Anterior cingulate cortex (tissue), 58 donors: ENCODE measurements at places on chromosomes 5 and 9.

DNA sequence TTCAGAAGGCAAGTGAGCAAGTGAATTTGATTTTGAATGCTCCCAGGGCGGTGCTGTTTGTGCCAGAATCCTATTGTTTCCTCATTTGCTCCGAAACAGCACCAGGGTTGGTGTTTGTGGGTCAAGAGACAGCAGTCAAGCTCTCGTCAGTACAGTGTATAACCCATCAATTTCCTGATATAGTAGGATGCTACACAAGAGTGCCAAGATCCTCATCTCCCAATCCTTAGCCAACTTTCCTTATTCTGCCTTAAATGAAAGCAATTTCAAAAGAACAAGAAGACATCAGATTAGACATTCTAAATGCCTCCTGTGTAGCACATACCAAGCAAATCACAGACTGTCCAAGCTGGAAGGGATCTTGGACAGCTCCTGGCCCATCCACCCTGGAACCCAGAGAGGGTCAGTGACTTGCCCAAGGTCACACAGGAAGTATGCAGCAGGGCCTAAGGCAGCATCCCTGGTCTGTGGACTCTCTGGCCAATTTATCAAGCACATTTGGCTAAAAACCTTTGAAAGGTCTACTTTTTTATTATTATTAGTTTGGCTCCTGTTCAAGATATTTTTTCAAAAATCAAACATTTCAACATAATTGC is 4.5 kb downstream of the WHRN start:
- no peak for DNase-seq

- DNase-seq: no peak
Measured at GRCh38 chr9:134895567-134895907, 14.9 kb downstream of the FCN2 start.

DNA sequence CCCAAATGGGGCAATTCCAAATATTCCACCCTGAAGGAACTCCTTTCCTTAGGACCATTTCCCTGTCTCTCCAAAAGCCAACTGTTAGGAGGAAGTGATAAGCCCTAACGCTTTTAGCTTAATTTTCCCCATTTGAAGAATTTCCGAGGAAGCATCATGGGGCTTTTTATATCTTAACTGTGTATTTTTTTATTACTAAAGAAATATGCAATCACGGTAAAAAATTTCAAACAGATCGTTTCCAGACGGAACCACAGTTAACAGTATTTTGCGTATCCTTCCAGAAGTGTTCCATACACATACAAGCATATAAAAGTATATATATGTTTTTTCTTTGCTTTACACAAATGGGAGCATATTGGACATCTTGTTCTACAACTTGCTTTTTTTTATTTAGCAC is 133.8 kb downstream of the FGF1 start:
- DNase-seq: no peak

- no peak for DNase-seq
Measured at GRCh38 chr9:113922160-113922559, 46.1 kb downstream of the ZNF618 start.

DNA sequence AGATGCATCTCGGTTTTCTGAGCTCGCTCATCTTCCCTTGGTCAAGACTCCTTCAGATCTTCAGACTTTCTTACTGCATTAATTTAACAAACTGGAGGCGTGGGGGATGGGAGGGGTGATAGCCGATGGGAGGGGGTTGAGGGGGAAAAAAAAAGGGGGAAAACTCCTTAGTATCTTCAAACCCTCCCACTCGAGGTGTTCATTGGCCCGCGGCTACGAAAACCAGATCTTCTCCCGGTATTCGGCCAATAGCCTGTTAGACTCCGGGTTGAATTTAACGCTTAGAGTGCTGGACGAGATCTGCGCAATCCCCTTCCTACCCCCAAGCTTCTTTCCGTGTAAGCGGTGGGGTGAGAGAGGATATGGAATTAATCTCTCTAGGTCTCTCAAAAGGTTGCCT is 689 bp upstream of the GLRA1 start:
- DNase-seq: no peak

GRCh38 chr9:137970098-137970497 is 92.5 kb downstream of the CACNA1B start:
- no peak for DNase-seq

DNA sequence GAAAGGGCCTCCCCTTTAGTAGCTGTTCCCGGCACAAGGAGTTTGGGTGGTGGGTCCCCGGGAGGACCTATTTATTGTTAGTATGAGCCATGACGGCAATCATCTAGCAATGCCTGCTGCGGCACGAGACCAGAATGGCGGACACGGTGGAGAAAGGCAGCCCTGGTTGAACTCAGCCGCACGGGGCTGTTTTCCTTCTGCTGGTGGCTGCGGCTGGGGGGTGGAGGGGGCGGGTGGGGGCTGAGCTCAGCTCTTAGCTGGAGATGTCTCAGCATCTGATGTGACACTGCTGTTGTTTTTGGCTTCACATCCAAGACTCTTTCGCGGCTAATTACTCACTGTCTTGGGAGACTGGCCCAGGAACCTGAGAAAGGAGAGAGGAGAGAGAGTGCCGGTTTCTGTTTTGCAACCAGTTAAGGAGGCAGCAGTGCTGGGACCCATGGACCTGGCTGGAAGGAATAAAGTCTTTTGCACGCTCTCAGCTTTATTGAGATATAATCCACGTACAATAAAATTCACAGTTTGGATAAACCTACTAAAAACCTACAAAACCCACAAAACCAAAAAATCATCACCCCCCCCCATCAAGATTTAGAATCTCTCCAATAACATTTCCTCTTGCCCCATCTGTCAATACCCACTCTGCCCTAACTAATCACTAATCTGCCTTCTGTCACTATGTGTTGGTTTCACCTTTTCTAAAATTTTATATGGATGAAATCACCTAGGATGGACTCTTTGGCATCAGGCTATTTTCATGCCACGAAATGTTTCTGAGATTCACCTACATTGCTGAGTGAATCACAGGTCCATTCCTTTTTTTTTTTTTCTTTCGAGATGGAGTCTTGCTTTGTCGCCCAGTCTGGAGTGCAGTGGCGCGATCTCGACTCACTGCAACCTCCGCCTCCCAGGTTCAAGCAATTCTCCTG is 81.8 kb upstream of the NEURL1B start:
- DNase-seq: no peak

GRCh38 chr5:125152461-125153189 is 406.2 kb upstream of the ZNF608 start:
- no peak for DNase-seq

DNA sequence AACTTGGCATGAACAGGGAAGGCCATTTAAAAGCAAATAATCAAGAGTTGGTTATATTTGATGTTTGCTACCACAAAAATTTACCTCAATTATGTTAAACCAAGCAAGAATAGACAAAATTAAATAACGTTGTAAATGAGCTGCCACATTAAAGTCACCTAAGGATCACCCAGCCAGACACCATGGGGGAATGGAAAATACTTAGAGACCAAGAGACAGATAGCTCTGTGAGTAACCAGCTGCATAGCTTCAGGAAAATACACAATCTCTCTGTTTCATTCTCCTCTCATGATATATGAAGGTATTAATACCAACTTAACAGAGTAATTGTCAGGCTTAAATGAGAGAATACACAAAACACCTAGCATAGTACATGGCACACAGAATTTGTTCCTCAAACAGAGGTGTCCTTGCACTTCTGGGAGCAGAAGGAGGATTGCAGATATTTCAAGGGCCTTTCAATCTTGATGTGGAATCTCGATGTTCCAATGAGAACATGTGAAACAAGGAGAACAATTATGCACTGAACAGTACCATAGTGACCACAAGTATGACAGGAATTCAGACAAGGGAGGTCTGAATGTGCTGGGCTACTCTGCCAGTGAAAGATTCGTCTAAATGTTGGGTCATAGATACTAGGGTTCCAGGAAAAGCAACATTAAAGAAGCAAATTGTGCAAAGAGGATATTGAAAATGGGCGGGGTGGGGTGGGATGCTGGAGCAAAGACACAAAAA is 18.6 kb downstream of the JAKMIP2 start:
- DNase-seq: no peak

DNA sequence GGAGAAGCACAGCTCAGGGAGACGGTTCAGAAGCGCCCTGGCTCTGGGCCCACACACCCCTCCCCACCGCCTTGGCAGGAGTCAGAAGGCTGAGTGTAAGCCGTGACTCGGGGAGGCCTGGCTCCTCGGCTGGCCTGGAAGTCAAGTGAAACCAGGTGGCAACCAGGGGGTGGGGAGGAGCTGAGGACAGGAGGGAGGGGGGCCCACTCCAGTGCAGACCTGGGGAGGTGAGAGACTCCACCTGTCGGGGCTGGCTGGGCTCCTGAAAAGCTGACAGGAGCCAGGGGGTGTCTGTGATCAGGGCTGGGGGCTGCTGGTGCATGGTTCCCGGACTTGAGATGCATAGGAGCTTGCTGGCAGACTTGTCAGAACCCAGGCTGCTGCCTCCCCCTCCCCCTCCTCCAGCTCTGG is 150.2 kb upstream of the PHYKPL start:
- DNase-seq: no peak

DNA sequence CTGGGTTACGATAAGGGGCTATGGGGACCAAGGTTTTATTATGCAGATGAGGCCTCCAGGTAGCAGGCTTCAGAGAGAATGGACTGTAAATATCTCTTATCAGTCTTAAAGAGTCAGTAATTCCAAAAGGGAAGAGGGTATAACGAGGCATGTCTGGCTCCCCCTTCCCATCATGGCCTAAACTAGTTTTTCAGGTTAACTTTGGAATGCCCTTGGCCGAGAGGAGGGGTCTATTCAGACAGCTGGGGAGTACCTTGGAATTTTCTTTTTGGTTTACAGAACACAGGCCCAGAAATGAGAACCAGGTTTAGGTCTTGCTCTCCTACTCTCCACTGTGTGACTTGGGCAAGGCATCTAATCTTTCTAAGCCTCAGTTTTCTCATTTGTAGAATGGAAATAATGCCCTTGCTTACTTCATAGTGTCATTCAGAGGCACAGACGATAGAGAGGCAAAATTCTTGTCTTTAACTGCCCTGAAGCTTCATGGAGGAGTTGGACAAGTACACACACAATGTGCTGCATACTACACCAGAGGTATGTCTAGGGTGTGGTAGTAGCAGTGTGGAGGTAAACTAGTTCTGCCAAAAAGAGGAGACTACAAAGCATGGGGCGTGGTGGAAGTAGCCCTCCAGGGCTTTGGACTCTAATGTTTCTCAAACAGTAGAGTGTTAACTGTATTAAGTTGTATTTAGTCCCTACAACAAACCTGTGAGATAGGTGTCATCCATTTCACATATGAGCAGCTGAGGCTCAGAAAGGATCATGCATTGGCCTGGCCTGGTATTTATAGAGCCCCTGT is 45.5 kb downstream of the IRF1 start:
- DNase-seq: no peak

DNA sequence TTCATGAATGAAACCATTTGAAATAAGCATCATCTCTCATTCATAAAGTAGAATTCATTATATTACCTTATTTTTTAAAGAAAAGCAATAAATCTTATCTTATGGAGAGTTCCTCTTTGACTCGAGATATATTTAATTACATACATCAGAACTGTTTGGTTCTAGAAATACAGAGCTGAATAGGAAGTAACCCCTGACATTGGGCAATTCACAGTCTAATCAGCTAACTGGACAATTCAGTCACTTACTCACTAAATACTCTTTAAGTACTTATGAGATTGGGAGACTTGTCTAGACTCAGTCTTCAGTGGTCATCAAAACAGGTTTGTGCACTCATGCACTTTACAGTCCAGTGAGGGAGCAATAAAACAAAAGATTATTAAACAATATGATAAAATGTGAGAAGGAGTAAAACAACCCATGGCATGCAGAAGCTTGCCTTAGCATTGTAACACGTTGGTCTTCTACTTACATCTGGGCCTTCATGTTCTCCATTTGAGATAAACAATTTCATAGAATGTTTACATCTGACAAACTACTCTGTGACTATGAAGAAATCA is 11.5 kb upstream of the FBXO38 start:
- DNase-seq: no peak

DNA sequence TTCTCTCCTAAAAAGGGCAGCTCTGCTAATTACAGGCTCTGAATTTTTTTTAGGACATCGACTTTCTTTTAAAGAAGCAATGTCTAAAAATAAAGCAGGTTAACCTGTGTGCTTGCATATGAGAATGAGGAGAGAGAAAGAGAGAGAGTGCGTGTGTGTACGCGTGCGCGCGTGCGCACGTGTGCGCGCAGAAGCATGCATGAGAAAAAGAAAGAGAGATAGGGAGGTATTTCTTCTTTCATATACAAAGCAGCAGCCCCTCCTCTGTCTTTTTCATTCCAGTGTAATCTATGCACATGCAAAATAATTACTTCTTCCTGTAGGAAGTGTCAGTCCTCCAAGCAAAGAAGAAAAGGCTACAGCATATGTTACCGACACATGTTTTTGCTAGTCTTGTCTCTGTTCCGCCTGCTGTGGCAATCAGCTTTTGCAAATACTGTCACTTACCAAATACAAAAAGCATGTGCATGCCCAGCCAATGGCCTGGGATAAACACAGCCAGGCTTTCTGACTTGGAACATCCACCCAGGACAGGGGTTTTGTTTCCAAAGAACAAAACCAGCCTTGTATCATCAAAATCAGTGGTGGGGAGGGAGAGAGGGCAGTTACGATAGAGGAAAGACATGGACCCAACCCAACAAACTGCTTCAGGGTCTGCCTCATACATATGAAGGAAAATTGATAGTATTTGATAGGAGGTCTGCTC is 252.3 kb upstream of the SLC24A2 start:
- DNase-seq: peak; percentile 16

DNA sequence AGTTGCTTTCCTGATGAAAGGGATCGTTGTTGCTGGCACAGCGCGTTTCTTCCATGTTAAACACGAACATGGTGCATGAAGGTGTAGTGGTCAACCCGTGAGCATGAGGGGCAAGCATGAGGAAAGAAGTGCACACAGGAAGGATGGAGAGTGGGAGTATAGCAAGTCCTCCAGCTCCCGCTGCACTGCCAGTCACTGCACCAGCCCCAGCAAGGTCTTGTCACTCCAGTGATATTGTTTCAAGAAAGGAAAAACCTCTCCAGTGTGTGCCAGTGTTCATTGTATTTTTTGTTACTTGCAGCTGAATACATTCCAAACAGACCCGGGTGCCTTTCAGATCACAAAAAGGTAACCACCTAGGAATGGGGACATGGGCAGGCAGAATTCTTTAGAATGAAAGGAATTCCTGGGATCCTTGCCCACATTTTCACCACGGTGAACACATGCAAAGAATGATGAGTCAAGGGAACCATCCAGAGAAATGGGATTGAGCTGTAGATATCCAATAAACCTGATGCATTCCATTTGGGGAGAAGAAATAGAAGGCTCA is 186.3 kb downstream of the AOPEP start:
- no peak for DNase-seq

GRCh38 chr9:134291452-134291881 is 34.8 kb upstream of the RXRA start:
- DNase-seq: no peak

DNA sequence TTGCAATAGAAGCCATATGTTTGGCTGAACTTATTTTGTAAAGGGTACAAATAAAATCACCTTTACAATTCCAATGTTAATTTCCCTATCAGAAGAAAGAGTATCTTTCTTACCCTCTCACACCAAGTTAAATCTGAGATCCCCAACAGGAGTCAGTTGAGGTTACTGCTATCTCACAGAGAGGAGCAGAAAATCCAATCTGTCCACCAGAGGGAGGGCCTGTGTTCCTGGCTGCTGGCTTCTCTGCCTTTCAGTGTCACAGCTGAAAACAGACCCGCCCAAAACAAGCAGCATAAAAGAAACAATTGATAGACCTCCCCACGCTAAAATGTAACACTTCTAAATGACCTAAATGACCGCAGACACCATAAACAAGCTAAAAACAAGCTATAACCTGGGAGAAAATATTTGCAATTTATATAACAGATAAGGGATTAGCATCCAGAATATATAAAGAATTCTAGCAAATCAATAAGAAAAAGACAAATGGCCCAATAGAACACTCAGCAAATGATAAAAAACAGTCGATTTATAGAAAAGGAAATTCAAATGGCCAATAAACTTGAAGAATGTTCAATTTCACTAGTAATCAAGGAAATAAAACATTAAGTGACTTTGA is 24.5 kb upstream of the MVB12B start:
- peak; percentile 24 for DNase-seq
